ENCODE measurements at places on chromosomes 7 and 10.

DNA sequence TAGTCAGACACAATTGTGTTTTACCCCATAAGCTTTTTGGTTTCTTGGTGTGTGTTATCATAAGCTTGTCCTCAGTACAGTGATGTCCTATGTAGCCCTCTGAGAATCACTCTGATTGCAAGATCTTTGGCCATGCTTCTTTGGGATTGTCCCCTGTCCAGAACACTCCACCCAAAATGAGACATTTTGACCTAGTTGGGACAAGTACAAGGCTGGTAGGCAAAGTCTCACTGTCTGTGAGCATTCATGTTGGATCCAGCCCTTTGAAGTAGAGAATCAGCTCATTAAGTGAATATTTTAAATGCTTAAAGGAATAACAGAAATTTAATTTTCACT lies 28.9 kb upstream of the PCGF5 start:
- DNase-seq: no peak

DNA sequence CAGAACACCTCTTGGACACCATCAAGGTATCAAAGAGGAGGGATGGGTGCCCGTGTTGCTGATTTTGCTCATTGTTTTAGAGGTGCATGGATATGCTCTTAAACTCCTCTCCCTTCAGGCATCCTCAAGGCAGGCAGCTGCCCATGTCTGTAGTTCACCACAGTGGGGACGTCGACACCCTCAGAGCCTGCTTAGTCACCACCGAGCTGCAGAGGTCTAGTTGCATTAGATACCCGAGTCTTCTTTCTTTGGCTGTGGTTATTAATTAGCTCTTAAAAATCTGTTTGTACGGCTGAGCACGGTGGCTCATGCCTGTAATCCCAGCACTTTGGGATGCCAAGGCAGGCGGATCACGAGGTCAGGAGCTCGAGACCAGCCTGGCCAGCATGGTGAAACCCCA lies 24.7 kb upstream of the TSPAN13 start:
- DNase-seq: no peak

- peak; percentile 73 for DNase-seq
Measured at GRCh38 chr10:69957886-69958555, 94.6 kb upstream of the MACROH2A2 start.

DNA sequence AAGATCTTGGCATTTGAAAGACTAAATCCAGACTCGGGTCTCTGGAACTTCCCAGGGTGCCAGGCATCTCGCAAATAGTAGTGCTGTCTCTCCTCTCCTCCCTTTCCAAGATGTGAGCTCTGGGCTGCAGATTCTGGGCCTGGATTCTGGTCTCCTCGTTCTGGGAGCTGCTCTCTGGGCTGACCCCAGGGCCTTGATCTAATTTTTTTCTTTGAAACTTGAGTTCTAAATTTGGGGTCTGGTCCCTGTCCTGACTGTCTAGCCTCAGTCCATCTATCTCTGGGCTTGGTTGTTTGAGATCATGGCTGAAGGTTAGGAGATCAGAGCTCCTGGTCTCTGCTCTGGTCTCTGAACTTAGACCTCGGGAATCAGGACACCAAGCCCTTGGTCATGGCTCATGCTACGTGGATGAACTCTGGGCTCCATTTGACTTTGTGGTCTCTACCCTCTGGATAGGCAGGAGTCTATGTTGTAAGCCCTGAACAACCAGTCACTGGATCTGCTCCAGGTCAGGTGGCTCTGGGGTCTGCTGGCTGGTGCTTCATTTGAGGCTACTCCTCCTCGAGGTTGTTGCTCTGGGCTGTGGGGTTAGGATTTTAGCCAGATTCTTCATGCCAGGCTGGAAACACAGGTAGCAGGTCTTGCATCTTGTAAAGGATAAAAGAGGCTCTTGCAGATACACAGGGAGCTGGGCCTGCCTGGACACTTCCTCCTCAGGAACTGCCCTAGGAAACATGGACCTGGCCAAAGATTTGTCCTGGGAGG lies 8.0 kb upstream of the MBL2 start:
- no peak for DNase-seq

GRCh38 chr10:71850743-71851464 lies at the start of gene PSAP:
TSS of gene PSAP (minus strand) at chr10:71851251. CDS start at chr10:71851221, 30 bp downstream.
- peak; percentile 99 for DNase-seq

DNA sequence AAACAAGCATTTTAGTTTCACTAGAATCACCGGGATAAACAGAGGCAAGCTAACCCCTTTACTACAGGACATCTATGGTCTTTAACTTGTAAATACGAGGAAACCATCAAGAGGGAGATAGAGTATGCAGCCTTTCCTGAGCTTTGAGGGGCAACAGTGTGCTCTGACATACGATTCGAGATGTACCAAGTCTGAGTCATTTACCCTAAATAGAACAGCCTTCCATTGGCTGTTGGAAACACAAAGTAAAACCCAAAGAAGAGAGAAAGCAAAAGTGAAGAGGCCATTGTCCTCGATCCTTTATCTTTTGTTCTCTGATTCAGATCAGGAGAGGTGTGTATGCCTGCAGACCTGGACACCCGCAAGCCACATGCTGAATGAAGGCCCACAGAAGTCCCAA lies 289.5 kb downstream of the KCNMA1 start:
- DNase-seq: no peak

- peak; percentile 51 for DNase-seq
Measured at GRCh38 chr7:1404898-1405548, 54.2 kb downstream of the MICALL2 start.

- DNase-seq: no peak
Measured at GRCh38 chr7:114413761-114414155, 857 bp upstream of the FOXP2 start.

DNA sequence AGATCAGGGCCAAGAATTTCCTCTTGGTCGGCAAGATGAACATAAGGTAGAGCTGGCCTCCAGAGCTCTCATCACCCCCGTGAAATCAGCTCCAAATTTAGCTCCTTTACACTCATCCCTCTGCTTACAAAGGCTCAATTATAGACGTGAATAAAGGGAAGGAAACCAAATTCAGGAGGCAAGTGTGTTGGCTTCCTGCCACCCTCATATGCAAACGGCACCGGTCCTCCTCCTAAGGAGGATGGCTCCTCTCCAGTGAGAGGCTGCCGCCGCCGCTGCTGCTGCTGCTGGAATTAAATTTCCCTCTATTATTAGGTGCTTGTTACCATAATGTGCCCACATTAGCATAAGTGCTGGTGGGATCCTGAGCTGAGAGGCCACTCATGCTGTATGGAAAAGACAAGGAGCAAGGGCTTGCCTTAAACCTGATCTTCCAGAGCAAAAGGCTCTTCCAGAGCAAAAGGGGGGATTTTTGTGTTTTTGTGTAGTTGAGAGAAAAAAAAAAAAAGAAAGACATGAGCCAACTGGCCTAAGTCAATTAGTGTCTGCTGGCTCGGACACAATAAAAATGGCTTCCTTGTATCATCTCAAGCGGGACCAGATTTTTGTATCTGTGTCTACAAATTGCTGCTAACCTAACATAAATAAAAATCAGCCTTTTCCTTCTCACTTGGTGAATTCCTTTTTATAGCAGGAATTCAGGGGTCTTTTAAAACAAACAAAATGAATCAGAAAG lies 68.4 kb downstream of the CDHR3 start:
- DNase-seq: no peak

Data from SK-N-SH (cell line).